Mammary microvascular endothelial cell (primary cell): ENCODE measurements at places on chromosomes 4 and X. TPM values are rescaled to one million over a fixed set of nuclear protein-coding genes. Genes with fewer than 3 reads are reported as not detected.

Gene REELD1
- total RNA-seq = not detected in 2 replicates

Gene SMPX
- not detected in 2 replicates for total RNA-seq

Gene KCTD8
- 2.0 and 3.3 TPM in 2 replicates for total RNA-seq

Gene PDGFRA
- total RNA-seq = 0.13 and 0.30 TPM in 2 replicates

Gene TCP11X2
- total RNA-seq = not detected in 2 replicates

Gene SSX3
- total RNA-seq = not detected in 2 replicates

Gene RAB28
- 16.2 and 16.9 TPM in 2 replicates for total RNA-seq

Gene FREM3
- 0.20 and 0.25 TPM in 2 replicates for total RNA-seq

Gene ETDB
- total RNA-seq = not detected in 2 replicates

Gene EOLA2
- total RNA-seq = 28.6 and 28.8 TPM in 2 replicates

Gene CFAP47
- total RNA-seq = not detected in 2 replicates

Gene TMSB15C
- total RNA-seq = 0.40 and 1.3 TPM in 2 replicates

Gene PRKX
- 20.8 and 31.9 TPM in 2 replicates for total RNA-seq

Gene AMOT
- total RNA-seq = 1.00 and 1.6 TPM in 2 replicates

Gene POU3F4
- total RNA-seq = not detected in 2 replicates

Gene OPN1LW
- not detected in 2 replicates for total RNA-seq

Gene UNC5C
- total RNA-seq = 0.07 and 0.10 TPM in 2 replicates

Gene MAGT1
- total RNA-seq = 61.1 and 76.9 TPM in 2 replicates

Gene CENPVL1
- not detected in 2 replicates for total RNA-seq

Gene METTL14
- 18.8 and 30.4 TPM in 2 replicates for total RNA-seq

Gene GLRA3
- not detected in 2 replicates for total RNA-seq

Gene HSFX3
- not detected in 2 replicates for total RNA-seq

Gene PLXNB3
- total RNA-seq = 3.5 and 10.6 TPM in 2 replicates

Gene CLDN2
- total RNA-seq = not detected in 2 replicates

Gene FAM3A
- total RNA-seq = 26.4 and 27.4 TPM in 2 replicates

Gene TMEM31
- not detected in 2 replicates for total RNA-seq

Gene PDCL2
- total RNA-seq = not detected in 2 replicates

Gene RIBC1
- 0.05 and 0.33 TPM in 2 replicates for total RNA-seq

Gene ING2
- total RNA-seq = 2.9 and 9.1 TPM in 2 replicates
